ENCODE measurements at places on chromosomes 11 and 22. TPM values are rescaled to one million over a fixed set of nuclear protein-coding genes. Genes with fewer than 3 reads are reported as not detected.

The ATXN10 gene
- total RNA-seq, result 251 TPM

- DNase-seq, result no peak
These were observed 24.2 kb downstream of the ALX4 start for GRCh38 chr11:44285756-44286155.

- no peak for DNase-seq
These were observed 565.4 kb downstream of the ETS1 start for GRCh38 chr11:128022007-128022368.

DNA sequence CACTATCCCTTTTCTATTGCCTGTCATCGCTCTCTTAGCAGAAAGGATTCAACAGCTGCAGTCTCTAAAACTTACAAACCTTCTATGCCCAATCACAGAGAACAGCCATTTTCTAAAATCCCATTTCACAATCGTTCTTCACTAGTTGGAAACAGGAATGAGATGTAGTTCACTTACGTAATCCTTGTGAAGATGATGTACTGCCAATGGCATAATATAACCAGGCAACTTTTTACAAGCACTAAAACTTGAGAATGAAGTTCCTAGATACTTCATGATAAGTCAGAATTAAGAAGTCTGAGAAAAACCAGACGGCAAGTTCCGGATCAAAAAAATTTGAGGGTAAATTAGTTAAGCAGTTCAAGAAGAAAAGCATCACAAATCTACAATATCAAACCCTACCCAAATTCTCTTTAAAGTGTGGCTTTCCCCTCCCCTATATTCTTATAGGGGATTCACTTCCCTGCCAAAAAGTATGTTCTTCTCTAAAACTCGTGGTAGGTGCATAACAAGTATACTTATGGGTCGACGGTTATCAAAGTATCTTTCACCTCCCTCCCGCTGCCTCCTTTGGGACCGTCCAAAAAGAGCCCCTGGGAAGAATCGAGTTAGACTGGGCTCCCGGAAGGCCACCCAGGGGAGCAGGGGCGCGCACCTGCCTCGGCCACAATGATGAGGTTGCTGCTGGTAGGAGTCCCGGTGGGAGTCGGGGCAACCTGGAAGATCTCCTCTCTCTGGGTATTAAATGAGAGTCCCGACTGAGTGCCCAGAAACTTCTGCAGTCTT, 666 bp downstream of the MSANTD4 start:
- DNase-seq, result no peak

The ADAMTS8 gene
- total RNA-seq, result 1.2 TPM

DNA sequence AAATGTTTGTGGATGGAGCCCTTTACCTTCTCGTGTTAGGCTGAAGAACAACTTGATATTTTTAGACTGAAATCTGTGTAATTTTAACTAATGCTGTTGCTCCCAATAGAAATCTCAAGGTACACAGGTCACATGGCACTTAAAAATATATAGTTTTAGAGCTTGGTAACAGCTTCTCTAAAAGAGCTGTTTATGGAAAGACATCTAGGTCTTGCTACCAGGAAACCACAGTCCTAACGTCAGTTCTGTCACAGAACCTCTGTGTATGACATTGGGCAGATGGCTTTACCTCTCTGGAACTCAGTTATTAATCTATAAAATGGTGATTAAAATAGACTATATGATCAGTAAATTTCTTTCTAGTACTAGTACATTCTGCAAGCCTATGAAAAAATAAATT, 35.4 kb downstream of the PAK1 start:
- DNase-seq, result no peak

The GUCY1A2 gene
- 44.6 TPM for total RNA-seq

GRCh38 chr11:126538071-126538470, 182.6 kb downstream of the ST3GAL4 start:
- DNase-seq, result no peak

- no peak for DNase-seq
These were observed 3.2 kb downstream of the DBX1 start for GRCh38 chr11:20156876-20157613.

The TNNT3 gene
- total RNA-seq, result 60.6 TPM

- peak; percentile 28 for DNase-seq
These were observed 12.5 kb downstream of the OTUB1 start for GRCh38 chr11:63998558-63999348.

DNA sequence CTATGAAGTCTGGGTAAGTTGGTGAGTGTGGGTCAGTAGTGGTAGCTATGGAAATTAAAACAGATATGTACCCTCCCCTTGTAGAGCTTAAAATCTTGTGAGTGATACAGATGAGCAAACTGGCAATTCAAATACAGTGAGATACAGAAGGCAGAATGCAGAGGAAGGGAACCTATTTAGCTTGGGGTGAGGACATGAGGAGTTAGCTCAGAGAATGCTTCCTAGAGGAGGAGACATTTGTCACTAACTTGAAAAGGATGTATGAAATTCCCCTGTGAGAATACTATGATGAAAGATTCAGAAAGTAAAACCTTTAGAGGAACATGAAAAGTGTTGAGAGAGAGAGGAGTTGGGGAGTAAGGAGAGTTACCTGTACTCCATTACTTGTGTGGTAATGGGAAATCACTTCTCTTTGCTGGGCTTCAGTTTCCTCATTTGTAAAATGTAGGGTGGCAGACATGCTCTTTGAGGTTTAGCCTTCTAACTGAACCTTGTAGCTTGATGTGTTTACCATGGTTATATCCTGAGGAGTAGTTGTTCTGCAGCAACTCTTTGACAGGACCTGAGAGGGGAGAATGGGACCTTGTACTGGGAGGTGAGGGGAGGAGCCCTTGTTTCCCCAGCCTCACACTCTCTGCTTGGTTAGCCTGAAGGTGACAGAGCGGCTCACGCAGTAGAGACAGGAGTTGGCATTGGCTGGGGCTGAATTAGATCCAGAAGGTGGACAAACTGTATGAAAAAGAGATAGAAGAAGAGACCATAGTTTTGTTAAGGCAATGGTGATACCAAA, 17.9 kb downstream of the SWAP70 start:
- DNase-seq, result no peak

DNA sequence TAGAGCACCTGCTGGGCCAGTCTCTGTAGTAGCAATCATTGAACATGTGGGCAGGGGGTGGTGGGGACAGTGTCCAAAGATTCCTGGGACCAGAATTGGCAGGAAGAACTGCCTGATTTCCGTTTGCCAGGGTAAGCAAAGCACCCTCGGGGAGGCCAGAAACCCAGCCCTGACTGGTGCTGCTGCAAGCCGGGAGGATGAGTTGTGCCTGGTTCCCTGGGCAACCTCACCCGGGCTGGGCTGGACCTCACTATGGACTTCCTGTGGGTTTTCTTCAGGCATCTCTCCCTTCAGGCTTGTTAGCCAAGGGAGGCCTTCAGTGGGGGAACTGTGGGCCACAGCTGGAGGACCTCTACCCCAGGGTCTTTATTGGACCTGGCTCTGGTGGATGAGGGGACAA, 8.0 kb upstream of the POU2F3 start:
- DNase-seq, result no peak

The NCR3LG1 gene
- total RNA-seq, result 4.6 TPM

The SLCO2B1 gene
- total RNA-seq, result 20.9 TPM

GRCh38 chr11:120137187-120137610, 714 bp downstream of the TRIM29 start:
- DNase-seq, result no peak

DNA sequence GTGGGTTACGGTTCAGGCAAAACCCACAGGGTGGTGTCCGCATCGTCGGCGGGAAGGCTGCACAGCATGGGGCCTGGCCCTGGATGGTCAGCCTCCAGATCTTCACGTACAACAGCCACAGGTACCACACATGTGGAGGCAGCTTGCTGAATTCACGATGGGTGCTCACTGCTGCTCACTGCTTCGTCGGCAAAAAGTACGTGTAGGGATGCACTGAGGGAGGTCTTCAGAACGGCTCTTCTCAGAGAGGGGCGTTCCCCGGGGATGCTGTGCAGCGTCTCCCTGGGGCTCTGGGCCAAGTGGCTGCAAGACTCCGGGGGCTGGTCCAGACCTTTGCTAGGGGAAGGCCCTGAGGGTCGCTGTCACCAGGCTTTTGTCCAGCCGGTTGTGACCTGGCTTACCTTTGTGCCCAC, 1.3 kb downstream of the ACR start:
- no peak for DNase-seq

DNA sequence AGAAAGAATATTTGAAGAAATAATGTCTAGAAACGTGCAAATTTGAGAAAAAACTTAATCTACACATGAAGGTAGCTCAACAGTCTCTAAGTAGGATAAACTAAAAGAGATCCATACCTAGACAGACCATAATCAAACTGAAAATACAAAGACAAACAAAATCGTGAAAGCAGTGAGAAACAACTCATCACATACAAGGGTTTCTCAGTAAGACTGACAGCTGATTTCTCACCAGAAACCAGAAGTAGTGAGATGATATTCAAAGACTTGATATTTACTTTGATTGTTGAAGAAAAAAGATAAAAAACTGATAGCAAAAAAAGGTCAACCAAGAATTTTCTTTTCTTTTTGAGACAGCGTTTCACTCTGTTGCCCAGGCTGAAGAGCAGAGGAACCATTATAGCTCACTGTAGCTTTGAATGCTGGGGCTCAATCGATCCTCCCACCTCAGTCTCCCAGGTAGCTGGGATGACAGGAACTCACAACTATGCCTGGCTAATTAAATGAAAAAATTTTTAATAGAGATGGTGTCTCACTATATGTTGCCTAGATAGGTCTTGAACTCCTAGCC, 17.4 kb downstream of the NPAT start:
- DNase-seq, result no peak

The OR10D3 gene
- total RNA-seq, result not detected

DNA sequence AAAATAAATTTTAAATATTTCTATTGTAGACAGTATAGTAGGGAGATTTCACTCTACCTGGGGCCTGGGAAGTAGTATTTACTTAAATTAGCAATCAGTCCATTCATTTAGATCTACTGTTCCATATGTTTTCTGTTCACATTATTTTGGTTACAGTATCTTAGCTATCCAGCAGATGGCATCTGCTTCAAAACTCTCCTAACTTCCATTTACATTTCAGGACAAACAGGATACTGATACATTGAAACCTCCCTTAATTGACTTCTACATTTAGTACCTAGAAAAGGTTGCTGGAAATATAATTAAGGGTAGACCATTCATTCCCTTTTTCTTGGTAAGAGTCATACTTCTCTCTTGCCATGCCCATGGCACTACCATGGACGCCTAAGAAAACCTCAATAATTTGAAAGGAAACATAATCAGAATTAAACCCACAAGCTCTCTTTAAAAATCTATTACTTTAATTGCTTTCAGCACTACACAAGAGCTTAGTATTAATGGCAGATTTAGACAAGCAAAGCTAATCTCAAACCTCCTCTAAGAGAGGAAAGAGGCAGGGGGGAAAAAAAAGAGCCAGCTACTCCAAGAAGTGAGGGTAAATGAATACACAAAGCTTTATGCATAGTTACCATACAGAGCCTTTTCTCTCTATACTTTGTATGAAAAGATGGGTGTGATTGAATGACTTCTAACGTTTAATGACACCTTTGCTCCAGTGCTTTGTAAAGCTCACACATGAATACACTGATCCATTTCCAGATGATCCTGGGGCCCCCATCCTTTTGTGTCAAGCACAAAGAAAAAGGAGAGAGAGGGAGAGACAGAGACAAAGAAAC, 131.2 kb upstream of the MTMR2 start:
- DNase-seq, result no peak

- DNase-seq, result no peak
These were observed 585 bp downstream of the CYB5R3 start for GRCh38 chr22:42648368-42649245.

DNA sequence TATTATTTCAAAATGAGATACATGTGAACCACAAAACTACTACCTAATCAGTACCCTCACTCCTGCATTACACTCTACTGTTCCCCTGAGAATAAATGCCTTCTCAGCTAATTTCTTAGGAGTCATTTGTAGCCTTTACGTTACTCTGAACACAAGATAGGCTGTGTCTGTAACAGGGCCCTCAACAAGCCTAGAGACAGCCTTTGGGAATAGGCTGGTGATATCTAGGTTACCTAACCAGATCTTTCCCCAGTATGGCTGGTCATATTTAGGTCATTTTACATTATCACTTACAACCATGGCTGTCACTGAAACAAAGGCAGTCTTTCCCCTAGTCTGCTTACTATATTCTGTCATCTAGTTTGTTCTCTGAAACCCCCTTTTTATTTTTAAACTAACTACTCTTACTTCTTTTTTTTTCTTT, 14.2 kb downstream of the ATM start:
- DNase-seq, result no peak

GRCh38 chr22:32997295-32997694, 60.9 kb downstream of the SYN3 start:
- no peak for DNase-seq

DNA sequence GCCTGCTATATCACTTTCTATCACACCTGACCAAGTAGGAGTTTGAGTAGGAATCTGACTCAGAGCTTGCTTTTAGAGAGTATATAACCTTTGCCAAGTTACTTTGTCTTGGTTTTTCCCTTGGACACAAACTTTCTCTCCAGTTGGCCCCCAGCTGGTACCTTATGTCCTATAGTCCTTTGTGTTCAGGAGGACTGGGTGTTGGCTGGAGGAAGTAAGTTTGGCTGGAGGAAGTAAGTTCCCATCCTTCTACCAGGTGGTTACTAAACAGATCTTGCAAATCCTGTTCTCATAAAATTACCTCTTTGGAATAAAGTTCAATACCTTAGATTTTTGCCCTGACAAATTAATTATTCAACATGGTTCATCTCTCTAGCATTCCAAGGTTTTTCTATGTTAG, 37.2 kb downstream of the SPON1 start:
- no peak for DNase-seq

The VPS37C gene
- total RNA-seq, result 0.26 TPM

DNA sequence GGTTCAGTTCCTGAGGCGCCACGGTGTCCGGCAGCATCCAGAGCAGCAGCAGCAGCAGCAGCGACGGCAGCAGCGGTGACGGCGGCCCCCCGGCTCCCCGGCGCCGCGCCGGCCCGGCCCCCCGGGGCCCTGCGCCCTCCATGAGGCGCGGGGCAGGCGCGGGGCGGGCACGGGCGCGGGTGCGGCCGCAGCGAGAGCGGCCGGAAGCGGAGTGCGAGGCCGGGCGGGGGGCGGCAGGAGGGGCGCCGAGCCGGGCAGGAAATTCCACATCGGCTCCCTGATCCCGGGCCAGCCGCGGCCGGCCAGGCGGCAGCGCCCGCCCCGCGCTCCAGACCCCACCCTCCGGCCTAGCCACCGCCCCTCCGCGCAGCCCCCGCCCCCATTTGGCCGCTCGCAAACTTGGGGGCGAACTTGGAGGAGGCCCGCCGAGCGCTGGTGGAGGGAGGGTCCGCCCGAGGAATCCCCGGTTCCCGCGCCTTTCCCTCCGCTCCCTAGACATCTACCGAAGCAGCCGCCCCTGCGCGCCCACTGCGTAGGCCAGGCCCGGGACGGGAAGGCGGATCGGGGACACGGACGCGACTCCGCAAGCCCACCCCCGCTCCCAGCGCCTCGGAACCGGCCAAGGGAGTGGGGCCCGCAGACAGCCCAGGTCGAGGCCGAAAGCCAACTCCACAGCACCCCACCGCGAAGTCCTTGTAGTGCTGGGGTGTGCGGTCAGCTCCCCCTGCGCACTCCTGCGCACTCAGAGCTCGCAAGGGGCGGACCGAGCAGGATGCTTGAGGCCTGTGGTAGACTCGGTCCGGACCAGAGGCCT, at the start of gene SCARF2:
Gene SCARF2 (minus strand): TSS at position 213 of the 814 bp plus-strand sequence. CDS start 71 bp downstream, at position 142.
- peak; percentile 81 for DNase-seq

- no peak for DNase-seq
These were observed 25.6 kb upstream of the OSBP start for GRCh38 chr11:59641156-59641555.
